ENCODE measurements at places on chromosomes 2 and 18.
A peak's percentile ranks its signal among the peaks of the same experiment; 100 is the strongest.

DNA sequence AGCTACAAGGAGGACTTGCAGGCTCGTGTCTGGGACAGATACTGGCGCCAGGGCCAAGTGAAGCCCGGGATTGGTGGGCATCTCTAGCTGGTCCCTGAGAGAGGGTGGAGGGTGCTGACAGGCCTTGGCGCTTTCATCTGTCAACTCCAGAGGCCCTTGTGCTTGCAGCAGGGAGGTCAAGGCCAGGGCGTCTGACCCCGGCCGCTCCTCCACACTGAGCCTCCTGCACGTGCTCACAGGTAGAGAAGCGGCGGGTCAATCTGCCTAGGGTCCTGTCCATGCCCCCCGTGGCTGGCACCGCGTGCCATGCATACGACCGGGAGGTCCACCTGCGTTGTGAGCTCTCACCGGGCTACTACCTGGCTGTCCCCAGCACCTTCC is 9.5 kb downstream of the CAPN10 start:
- no peak for DNase-seq

DNA sequence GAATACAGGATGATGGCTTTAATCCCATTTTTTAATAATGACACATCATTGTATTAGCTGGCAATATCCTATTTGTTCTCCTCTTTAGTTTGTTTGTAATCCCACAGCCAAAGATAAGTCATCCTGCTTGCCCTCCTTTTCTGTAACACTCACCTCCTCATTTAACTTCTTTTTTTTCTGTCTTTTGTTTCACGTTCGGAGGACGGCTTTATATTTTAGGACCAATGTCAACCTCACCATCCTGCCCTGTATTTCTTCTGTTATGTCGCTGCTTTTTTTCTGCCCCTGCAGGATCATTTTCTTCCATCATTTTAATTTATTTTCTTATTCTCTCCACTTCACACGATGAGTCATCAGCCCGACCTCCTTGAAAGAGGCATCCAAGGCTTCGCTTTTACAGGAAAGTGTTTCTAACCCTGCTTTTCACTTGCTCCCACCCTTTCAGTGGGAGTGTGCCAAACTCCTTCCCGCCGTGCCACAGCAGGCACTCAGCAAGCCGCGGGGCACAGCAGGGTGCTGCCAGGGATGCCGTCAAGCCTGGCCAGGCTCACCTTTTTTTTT is 11.4 kb downstream of the RAB31 start:
- no peak for DNase-seq

DNA sequence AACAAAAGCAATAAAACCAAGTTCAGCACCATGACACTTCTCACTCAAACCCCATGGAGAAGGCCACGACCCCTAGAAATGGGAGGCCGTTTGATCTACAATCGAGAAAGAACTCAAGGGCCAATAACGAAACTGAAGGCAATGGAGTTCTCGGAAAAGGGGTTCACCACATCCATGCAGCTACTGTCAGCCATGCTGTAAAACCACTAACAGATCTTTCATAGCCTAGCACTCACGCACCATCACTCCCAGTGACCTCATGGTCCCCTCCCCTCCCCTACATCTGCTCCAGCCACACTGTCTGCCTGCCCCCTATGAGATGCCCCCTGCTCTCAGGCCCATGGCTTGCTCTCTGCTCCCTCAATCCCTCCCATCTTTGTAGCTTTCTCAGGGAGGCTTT is 135.3 kb downstream of the TMEM163 start:
- DNase-seq: no peak

DNA sequence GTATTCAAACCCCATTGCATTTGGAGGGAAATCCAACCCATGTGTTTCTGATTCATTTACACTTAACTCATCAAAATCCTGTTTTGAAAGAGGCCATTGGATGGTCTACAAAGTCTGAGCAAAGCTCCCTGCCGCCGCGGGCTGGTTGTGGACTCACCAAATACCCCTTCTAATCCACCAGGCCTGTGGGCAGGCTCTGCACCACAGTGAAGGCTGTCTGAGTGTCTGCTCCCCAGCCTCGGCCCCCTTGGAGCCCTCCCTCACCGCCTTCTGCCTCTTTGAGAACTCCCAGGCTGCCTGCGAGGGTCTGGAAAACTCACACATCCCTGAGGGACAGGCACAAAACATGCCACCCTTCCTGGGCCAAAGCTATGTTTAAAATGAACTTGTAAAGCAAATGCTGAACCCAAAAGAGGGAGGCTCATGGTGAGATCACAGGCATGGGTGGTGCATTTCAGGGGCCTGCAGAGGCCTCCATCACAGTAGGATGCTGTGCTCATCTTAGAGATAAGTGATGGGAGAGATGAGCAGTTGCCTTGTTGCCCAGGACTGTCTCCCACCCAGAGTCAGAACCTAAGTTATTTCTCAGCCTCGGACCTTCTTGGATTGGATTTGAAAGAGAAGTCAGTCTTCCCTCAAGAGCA is 225.0 kb downstream of the CYP26B1 start:
- no peak for DNase-seq

- no peak for DNase-seq
Measured at GRCh38 chr2:212037062-212037461, 501.5 kb downstream of the ERBB4 start.

- DNase-seq: no peak
Measured at GRCh38 chr18:9025091-9025838, 77.2 kb upstream of the NDUFV2 start.

DNA sequence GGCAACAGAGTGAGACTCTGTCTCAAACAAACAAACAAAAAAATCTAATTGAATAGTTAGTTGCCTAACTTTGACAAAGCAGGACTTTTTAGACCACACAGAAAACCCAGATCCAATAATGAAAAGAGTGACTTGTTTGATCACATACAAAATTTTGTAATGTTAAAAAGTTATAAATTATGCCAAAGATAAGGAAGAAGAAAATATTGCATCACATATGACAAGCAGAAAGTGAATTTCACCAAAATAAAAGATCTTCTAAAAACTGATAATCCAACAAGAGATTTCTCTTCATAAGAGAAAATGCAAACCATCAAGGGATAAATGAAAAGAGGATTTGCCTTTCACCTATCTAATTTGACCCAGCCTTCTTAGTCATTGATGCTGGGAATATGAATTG is 2.8 kb upstream of the RMP24 start:
- no peak for DNase-seq

GRCh38 chr2:43047187-43047780 is 179.1 kb downstream of the ZFP36L2 start:
- no peak for DNase-seq

- no peak for DNase-seq
Measured at GRCh38 chr2:55891671-55892094, 31.9 kb downstream of the EFEMP1 start.

- DNase-seq: peak; percentile 1
Measured at GRCh38 chr2:120898961-120899750, 163.5 kb downstream of the GLI2 start.

GRCh38 chr2:118881490-118882129 is 34.2 kb upstream of the EN1 start:
- peak; percentile 61 for DNase-seq

- DNase-seq: peak; percentile 89
Measured at GRCh38 chr2:171574149-171574795, 52.0 kb downstream of the CYBRD1 start.

GRCh38 chr2:118388771-118389170 is 300.5 kb downstream of the INSIG2 start:
- DNase-seq: no peak

DNA sequence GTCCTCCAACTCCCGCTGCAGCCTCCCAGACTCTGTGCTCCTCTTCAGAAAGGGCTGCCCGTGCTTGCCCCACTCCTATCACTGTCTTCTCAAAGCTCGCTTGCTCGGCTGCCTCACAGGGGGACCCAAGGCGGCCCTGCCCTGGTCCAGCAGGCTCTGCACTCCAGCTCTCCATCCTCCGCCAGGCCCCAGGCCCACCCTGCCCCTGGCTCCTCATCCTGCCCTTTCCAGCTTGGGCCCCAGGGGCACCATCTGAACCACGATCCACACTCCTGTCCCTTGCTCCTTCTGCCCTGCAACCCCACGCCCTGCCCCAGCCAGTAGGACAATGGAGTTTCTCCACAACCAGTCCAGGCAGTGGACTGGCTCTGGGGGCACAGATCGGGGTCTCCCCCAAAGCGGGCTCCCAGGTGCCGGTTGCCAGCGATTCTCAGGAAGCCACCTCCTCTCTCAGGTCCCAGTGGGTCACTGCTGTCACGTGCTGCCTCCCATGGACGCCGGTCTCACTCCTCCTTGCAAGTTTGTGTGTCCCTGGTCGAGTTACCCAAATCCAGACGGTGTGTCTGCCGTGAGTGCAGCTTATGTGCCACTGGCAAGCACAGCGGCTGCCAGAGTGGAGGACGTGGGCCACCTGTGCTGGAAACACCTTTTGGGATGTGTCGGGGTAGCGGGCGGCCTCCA is 238.5 kb downstream of the HDAC4 start:
- DNase-seq: no peak

- DNase-seq: no peak
Measured at GRCh38 chr2:238134393-238134785, 4.1 kb upstream of the KLHL30 start.

GRCh38 chr2:170533156-170533555 is 182.0 kb upstream of the SP5 start:
- DNase-seq: no peak

DNA sequence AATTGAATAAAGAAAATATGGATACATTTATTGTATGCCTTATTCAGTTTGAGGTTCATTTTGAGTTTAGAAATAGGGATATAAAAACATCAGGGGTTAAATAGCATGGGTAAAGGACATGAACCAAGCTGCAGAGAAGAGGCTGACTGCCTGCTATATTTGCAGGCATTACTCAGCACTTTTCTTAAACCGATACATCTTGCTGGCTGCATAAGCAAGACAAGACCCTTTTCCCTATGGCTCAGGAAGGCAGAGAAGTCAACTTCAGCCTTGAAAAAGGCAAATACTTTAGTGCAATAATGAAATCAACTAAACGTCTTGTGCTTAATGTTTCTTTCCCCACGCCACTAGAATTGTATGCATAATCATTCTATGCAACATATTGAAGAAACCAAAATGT is 36.4 kb downstream of the SCN1A start:
- no peak for DNase-seq

DNA sequence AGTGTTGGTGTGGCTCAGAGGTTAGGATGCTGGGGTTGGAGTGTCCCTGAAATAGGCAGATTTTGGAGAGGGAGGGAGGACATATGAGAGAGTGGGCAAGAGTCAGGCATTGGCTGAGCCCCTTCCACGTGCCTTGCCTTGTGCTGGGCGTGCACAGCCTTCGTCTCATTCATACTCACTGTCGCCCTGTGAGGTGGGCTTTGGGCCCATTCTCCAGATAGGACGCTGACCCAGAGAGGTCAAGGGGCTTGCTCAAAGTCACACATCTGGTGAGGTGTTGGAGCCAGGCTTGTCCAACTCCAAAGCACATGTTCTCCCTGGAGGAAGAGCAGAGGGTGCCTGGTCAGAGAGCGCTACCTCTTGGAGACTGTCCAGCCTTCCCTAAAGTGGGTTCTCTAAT is 166.8 kb downstream of the DYSF start:
- no peak for DNase-seq

DNA sequence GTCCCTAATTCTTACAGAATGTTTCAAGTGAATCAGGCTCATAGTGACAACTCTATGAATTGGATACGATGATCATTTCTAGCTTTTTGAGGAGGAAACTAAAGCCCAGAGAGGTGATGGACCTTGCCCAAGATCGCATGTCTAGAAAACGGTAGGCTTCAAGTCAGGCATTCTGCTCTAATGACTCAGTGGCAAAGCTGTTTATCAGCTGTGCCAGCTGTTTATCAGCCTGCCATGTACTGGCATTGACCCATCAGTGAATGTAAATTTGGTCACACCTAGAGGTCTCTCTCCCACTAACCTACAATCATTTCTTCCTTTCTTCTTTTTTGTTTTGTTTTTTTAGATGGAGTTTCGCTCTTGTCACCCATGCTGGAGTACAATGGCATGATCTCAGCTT is 6.1 kb upstream of the DAW1 start:
- no peak for DNase-seq

DNA sequence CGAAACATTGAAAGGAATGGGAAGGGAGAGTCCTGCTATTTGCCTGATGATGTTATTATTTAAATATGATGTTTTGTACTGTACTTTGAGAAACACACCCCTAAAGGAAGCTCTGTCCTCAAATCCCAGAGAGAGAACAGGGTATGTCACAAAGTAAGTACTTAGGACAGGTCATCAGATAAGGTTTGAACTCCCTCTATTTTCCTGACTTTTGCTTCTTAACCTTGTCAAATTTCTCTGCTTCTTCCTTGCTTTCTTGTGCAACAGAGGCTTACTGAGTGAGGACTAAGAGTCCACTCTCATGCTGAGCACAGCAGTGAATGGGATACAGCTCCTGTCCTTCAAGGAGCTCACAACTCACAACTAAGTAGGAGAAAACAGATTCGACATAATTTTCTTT is 3.7 kb downstream of the DGUOK start:
- DNase-seq: no peak

- no peak for DNase-seq
Measured at GRCh38 chr2:237432484-237433092, 18.6 kb upstream of the COL6A3 start.

GRCh38 chr18:12373771-12374116 is 3.3 kb downstream of the AFG3L2 start:
- DNase-seq: peak; percentile 20

- DNase-seq: no peak
Measured at GRCh38 chr2:17313261-17313660, 205.0 kb downstream of the RAD51AP2 start.

DNA sequence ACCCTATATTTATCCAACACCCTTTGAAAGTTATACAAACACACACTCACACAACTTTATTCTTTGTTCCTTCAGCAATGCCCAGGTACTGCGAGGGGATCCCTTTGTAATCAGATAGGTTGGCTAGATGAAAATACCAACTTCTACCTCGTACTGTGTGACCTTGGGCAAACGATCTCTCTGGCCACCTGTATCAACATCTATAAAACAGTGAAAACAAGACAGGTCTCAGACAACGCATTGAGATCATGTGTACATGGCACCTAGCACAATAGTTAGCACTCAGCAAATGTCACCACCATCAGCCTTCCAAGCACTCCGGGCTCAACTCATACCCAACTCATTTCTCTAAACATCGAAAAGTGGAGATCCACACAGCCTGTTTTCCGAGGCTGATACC is 118.4 kb upstream of the PPP1CB start:
- DNase-seq: no peak

- no peak for DNase-seq
Measured at GRCh38 chr2:121284463-121285449, at the start of gene TFCP2L1. TSS of gene TFCP2L1 (minus strand) at chr2:121285202. CDS start at chr2:121285109, 93 bp downstream.

DNA sequence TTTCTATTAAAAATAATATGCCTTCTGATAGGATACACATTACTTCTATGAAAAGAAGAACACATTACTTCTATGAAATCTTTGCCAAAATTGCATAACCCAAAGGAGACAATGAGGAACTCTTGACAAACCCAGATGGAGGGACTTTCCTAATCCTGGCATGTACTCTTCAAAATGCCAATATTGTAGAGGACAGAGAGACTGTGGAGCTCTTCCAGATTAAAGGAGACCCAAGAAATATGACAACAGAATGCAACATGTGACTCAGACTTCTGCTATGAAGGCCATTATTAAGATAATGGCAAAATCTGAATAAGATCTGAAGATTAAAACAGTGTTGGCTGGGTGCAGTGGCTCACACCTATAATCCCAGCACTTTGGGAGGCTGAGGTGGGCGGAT is 22.2 kb downstream of the SOWAHC start:
- DNase-seq: no peak

Measured in Kasumi-1 (cell line).